Thymus (tissue), 14 donors: ENCODE measurements at places on chromosomes 6 and 20. TPM values are rescaled to one million over a fixed set of nuclear protein-coding genes. Genes with fewer than 3 reads are reported as not detected.

Gene WDR27
- polyA plus RNA-seq, result 42.0 TPM

Gene HLA-DOA
- polyA plus RNA-seq, result 27.9 TPM

Gene MUC21
- 0.27 TPM for polyA plus RNA-seq

Gene ULBP2
- polyA plus RNA-seq, result 2.3 TPM

Gene SNAP91
- 0.66 TPM for polyA plus RNA-seq

Gene FOXA2
- polyA plus RNA-seq, result 0.02 TPM

Gene CDH22
- 0.11 TPM for polyA plus RNA-seq

Gene CRISP2
- polyA plus RNA-seq, result 0.14 TPM

Gene XKR7
- 0.02 TPM for polyA plus RNA-seq

Gene NOP56
- 152 TPM for polyA plus RNA-seq

Gene ASF1A
- 39.8 TPM for polyA plus RNA-seq

Gene SDCBP2
- polyA plus RNA-seq, result 8.6 TPM

Gene ILRUN
- 35.5 TPM for polyA plus RNA-seq

Gene SAMD10
- polyA plus RNA-seq, result 10.5 TPM

Gene MAS1
- polyA plus RNA-seq, result 0.02 TPM

Gene TNFRSF6B
- polyA plus RNA-seq, result 34.7 TPM

Gene ADRM1
- polyA plus RNA-seq, result 71.5 TPM

Gene HCRTR2
- 0.07 TPM for polyA plus RNA-seq

Gene C4A
- polyA plus RNA-seq, result 206 TPM
